ENCODE measurements at places on chromosomes 5 and 9.

GRCh38 chr9:120830865-120831264 lies 11.9 kb downstream of the PSMD5 start:
- no peak for DNase-seq

GRCh38 chr5:159971038-159971437 lies 37.9 kb upstream of the TTC1 start:
- DNase-seq = no peak

GRCh38 chr9:107172979-107173347 lies 110.1 kb upstream of the RAD23B start:
- no peak for DNase-seq

DNA sequence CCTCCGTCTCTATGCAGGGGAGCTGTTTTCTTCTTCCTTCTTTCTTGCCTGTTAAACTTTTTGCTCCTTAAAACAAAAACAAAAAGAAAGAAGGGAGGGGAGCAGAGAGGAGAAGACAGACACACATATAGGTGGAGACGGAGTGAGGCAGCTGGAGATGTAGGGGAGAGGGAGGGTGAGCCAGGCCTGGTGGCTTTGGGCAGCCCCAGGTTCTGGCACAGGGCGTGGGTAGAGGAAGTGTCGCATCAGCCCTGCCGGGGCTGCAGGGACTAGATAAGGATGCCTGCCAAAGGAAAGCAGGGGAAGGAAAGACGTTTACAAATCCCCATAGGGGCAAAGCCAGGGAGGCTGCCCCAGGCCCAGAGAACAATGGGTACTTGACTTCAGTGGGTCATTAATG lies 38.7 kb upstream of the PTGS1 start:
- DNase-seq = no peak

DNA sequence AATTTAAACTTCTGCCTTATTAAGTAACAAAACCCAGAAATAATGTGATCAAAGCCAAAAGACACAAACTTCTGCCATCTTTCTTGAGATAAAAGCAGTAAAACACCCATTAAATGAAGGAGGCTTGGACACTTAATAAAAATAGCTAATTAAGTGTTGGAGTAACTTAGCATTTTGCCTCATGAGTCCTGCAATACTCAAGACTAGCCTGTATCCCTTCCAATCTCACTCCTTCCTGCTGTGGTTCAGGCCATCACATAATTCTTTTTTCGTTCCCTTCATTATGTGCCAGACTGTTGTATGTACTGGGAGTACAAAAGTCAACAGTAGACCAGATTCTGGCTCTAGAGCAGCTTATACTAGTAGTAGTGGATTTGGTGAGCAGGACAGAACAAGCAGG lies 250.2 kb downstream of the NFIB start:
- DNase-seq = no peak

- DNase-seq = no peak
Observed at GRCh38 chr5:15741591-15741990, 241.6 kb downstream of the FBXL7 start.

DNA sequence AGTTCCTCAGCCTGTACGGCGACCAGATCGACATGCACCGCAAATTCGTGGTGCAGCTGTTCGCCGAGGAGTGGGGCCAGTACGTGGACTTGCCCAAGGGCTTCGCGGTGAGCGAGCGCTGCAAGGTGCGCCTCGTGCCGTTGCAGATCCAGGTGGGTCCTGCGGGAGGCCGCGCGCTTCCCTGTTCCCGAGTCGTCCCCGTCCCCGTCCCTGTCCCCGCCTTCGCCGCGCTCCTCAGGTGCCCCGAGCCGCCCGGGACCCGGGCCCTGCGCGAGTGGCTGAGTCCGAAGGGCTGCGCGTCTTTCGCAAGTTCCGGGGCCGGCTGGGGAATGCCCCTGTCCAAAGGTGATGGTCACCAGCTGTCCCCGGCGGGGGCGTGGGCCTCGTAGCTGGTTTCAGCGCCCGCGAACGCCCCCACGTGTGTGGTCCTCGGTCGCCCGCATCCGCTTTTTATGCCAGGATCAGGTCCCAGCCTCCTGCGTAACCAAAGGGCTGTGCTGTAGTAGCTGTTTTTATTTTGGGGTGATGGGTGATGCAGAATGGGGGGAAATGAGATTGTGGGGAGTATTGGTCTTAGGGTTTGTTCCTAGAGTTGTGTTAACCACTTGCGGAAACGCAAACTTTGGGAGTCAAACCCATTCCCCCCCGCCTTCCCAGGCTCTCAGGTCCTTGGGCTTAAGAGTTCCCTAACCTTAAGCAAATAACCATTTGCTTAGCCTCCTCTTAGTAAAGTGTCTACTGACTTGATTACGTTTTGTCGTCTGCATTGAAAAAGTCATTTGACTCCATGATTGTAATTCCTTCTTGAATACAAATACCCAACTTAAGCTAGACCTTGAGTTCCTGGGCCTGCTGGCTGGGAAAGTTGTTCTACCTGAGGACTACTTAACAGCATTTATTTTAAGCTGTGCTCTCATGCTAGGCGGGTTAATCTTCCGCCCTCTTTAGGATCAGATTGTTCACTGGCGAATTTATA lies 663 bp downstream of the ISOC1 start:
- peak; percentile 27 for DNase-seq

GRCh38 chr9:116391306-116391900 lies 237.8 kb downstream of the PAPPA start:
- DNase-seq = no peak

DNA sequence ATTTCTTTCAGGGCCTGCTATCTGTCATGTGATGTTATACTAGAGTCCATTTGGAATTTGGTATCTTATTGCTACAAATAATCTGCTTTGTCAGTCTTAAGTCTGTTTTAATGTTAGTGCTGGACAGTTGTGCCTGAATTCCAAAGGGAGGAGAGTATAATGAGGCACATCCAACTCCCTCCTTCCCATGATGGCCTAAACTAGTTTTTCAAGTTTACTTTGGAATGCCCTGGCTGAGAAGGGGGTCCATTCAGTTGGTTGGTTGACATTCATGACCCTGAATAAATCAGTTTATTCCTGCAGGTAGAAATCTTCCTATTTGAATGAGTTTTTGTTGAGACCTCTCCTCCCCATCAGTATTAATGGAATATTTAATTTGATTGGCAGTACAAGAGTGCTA lies 9.4 kb upstream of the LRRTM2 start:
- no peak for DNase-seq

DNA sequence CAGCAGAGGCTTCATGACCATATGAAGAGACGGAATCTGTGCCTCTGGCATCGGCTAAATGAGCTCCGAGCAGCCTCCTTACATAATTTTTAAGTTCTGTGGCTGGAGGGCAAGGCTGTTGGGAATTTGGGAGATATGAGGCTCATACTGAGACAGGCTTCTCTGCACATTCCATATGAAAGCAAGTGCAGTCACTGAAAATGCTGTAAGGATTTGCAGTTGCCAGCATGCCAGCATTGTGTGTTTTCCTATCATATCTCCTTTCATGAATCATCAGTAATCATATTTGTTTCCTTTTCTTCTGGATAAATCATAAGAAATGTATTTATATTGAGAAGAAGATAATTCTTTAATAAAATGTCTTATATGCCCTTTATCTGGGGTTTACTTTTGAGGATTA lies 775.4 kb downstream of the SEMA5A start:
- DNase-seq = no peak

DNA sequence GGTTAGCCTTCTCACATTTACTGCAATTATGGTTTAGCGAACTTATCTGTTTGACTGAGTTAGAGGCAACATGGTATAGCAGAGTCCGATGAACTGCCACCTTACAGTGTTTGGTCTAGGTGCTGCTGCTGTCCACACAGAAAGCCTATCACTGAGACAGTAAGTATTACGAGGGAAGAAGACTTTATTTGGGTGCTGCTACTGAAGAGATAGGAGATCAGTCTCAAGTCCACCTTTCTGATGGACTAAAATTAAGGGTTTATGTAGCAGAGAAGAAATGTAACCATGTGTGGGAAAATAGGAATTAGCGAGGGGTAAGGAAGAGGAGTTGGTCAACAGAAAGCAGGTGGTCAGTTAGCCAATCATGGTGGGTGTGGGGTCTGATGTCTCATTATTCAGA lies 109.7 kb downstream of the ZSWIM6 start:
- DNase-seq = no peak

- DNase-seq = no peak
Observed at GRCh38 chr5:97936231-97936630, 753.2 kb upstream of the RIOK2 start.

- DNase-seq = no peak
Observed at GRCh38 chr5:112737070-112737462, 619 bp upstream of the APC start.

DNA sequence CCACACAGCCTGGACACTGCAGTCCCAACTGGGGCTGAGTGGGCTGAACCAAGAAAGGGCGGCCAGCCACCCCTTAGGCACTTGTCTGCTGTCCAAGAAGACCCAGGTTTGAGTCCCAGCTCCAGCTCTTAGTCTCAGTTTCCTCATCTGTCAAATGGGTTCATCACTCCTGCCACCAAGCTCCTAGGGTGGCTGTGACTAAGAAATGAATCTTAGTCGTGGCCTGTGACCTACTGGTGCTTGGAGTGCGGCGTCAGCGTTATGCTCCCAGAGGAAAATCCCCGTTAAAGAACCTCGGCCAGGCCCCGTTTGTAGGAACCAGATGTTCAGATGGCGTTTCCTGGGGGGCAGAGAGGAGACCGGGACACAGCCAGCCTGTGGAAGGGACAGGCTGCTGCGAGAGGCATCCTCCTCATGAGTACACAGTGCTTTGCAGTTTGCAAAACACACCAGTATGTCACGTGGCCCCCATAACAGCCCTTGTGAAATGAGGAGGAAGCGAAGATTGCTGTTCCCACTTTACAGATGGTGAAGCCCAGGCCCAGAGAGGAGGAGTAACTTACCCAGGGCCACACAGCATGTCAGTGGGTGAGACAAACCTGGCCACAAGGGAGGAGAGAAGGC lies 3.3 kb downstream of the FIBCD1 start:
- DNase-seq = no peak

DNA sequence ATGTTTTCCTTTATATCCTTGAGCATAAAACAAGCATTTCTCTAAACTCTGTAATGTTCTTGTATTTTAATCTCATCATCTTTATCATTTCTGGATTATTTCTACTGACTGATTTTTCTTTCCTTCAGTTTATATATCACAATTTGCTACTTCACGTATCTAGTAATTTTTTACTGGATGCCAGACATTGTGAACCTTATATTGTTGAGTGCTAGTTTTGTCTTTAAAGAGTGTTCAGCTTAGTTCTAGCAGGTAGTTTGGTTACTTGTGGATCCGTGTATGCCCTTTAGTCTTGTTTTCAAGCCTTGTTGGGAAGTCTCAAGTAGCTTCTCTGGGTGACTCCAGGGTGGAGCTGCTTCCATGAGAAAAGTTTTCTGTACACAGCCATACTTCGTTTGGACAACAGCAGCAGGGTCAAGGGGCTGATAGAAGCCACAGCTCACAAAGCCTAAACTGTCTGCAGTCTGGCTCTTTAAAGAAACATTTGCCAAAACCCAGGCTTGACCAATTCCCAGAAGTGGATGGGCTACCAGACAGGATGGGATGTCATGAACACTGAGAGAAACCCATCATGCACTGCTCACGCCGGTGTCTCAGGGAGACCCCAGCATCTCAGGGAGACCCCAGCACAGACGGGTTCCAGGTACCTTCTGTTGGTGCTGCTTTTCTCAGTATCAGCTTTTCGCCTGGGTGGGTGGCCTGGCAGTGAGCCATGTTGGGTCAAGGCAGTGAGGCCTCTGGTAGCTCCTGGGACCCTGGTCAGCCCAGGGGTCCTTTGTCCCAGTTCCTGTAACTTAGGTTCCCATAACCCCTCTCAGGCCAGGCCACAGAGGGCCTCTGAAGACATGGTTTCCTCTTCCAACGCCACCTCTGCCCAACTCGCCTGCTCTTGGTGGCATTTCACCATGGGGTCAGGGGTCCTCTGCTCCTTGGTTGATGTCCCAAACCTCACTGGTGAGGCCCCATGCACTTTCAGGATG lies 29.1 kb downstream of the TRIP13 start:
- no peak for DNase-seq

DNA sequence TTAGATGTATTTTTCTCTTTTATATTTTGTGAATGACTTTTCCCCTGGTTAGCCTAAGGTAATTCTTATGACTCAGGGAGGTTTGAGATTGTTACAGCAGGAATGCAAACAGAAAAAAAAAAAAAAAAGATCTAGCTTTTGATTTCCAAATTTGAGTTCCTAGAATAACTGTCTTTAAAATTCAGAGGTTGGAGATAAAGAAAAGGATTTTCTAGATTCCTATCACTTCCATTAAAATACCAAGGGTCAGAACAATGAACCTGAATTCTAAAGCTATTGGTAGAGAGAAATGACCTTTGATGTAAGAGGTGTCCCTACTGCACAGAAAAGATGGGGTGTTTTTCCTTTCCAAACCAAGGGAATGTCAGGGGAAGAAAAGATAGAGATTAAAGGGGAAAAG lies 262.5 kb downstream of the DOCK8 start:
- no peak for DNase-seq

GRCh38 chr5:55160493-55161209 lies 680 bp downstream of the GPX8 start:
- DNase-seq = no peak

DNA sequence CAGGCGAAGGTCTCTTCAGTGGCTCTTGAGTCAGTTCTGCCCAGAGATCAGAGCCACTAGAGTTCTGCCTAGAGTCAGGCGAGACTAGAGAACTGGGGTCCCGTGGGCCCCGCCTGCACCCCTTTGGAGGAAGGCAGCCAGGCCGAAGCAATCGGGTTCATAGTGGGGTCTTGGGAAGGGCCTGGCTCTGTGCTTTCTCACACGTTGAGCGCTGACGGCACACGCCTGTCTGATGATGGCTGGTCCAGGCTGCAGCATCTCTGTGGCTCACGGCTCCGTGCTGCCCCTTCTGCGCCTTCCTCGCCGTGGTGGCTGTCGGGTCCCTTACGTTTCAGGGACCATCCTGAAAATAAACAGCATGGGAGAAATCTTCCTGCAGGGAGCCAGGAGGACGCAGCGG lies 78.3 kb upstream of the RNU6ATAC start:
- no peak for DNase-seq

DNA sequence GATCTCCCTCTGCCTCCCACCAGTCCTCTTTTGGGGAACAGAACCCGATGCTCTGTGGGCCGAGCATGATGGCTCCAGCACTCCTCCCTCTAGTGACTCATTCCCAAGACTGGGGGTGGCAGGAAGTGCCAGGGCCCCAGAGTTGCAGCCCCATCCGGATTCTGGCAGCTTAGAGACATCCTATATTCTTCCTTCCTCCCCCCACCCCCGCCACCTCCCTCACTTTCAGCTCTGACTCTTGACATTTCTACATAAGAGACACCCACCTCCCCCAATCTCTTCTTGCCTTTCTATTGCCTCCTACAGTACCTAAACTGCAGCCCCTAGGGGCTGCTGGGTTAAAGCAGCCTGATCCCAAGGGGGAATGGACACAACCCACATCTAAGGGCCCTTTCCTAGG lies 47.1 kb upstream of the MATR3 start:
- no peak for DNase-seq

DNA sequence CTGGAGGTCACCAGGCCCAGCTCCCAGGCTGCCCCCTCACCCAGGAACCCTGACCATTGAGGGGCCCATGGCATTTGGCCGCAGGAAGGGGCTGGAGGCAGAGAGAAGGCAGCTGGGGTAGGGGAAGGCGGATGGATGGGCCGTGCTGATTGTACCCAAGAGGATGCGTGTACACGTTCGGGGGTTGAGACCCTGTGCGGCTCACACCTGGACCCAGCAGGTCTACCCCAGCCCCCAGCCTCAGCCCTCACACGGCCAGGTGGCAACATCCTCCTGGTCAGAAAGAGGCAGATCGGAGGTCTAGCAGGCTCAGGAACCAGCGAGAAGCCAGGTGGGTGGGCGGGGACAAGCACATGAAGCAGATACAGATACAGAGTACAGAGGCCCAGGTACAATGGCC lies 33.7 kb downstream of the NACC2 start:
- no peak for DNase-seq
